ENCODE measurements at places on chromosomes 5 and 9.
A peak's percentile ranks its signal among the peaks of the same experiment; 100 is the strongest.

DNA sequence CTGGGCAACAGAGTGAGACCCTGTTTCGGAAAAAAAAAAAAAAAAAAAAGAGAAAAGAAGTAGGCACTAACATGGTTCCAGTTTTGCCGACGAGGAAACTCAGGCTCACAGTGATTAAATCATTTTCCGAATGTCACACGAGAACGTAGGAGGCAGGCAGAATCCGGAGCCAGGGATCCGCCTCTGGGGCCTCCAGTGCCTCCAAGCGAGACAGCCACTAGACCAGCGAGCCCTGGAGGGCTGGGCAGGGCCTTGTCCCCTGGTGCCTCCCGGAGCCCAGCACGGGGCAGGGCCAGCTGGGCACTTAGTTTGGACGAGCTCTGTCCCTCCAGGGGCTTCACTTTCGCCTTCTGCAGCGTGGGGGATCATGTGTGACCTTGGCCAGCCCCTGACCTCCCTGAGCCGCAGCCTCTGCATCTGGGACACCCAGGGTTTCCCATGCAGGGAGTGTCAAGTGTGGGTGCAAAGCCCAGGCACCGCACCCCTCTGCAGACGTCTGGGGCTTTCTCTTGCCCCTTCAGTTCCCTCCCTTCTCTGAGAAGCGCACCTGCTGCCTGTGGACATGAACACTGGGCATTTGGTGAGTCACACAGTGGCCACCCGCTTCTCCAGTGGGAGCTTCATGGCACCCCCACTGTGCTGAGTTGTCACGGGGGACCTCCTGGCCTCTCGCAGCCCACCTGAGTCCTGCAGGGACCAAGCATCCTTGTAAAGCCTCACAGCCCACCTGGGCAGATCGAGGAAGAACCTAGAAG lies 80.3 kb downstream of the RXRA start:
- no peak for DNase-seq

DNA sequence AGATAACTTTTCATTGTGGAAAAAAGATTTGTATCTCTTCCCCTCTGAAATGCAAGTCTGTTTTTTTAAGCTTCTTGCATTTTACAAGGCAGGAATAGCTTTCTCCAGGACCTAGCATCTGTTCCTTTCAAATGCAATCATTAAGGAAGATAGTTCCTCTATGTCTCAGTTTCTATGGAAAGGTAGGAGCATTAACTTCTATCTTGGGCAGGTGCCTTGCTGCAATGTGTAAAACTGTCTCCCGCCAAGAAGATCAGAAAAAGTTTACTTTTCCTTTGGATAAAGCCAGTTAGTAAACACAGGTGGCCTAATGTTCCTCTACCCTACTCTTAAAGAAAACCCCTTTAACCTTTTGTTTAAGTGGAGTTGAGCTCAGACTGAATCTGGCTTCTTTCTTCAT lies 560.6 kb upstream of the CYLC2 start:
- no peak for DNase-seq

GRCh38 chr9:105966834-105967233 lies 272.5 kb downstream of the TMEM38B start:
- DNase-seq, result no peak

DNA sequence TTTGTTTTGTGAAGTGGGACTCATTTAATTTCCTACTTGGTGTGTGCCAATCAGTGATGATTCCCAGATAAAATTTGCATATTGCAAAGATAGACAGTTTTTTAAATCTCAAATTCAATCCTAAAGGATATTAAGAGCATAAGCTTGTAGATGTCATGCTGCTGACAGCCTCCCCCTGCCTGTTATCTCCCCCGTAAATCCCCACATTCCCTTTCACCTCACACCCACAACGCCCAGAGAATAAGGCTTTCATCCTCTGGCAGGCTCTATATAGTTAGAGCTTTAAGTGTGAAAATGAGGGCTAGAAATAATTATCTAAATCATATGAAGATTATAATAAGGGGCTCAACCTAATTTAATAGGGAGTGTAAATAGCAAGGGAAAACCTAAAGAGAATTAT lies 265.0 kb downstream of the TRPM3 start:
- no peak for DNase-seq

- no peak for DNase-seq
Measured at GRCh38 chr5:56919942-56920662, 10.7 kb downstream of the SETD9 start.

- no peak for DNase-seq
Measured at GRCh38 chr9:16031486-16031885, 478.6 kb downstream of the CCDC171 start.

- no peak for DNase-seq
Measured at GRCh38 chr9:68446836-68447235, 90.4 kb downstream of the PGM5 start.

GRCh38 chr9:36218411-36218901 lies 27.7 kb downstream of the CLTA start:
- DNase-seq, result no peak

- peak; percentile 5 for DNase-seq
Measured at GRCh38 chr9:105912863-105913516, 218.6 kb downstream of the TMEM38B start.

DNA sequence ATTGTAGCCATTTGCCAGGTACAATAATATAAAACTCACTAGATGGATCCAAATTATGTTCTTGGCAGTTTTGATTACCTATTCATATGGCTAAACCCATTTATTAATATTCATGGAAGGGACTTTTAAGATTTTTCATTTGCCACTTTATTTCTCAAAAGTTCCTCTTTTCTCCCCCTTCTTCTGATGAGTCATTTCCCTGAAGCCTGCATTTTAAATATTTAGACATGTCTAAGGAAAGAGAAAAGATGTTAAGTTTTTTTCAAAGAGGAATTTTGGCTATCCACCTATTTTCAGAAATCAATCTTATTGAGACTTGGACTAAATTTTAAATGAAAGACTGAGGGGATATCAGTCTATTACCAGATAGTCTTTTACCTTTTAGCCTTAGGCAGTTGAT lies 1189.4 kb downstream of the EFNA5 start:
- DNase-seq, result no peak

DNA sequence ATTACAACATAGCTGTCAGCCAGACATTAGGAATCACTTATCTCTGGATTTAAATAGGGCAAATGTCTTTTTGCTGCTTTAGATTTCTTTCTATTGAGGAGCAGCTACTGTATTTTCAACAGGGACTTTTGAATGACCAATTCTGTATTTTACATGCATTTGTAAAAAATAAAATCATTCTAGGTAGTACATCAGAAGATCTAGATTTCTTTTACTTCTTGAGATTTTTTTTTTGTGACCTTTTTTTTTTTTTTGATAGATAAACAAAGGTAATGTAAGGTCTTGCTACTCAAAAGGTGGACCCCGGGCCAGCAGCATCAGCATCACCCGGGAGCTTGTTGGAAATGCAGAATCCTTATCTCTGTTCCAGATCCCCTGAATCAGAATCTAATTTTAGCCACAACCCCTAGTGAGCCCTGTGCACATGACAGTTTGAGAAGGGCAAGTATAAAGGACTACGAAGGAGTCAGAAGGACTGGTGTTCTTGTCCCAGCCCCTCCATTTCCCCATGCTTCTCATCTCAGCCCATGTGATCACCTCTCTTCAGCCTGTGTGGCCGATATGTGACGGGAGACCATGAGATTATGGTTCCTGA lies 37.7 kb upstream of the CKMT2 start:
- DNase-seq, result no peak

GRCh38 chr9:80175286-80176150 lies 603.8 kb downstream of the TLE4 start:
- no peak for DNase-seq

GRCh38 chr5:40171971-40172370 lies 507.7 kb upstream of the PTGER4 start:
- DNase-seq, result no peak

DNA sequence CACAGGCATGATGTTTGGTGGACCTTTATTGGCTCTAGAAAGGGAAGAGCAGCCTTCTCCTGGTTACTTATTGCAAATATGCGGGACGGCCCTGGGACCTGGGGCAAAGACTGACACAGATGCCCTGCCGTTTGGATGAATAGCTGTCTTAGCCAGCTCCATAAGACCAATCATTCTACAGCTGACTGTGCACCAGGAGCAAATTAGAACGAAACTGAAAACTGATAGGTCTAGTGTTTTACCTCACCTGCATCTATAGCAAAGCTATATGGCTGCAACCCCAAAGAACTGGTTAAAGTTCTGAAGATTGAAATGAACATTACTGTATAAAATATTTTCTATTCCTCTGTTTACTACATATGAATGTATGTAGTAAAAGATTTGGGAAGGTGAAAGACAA lies 34.2 kb upstream of the BNC2 start:
- DNase-seq, result no peak

DNA sequence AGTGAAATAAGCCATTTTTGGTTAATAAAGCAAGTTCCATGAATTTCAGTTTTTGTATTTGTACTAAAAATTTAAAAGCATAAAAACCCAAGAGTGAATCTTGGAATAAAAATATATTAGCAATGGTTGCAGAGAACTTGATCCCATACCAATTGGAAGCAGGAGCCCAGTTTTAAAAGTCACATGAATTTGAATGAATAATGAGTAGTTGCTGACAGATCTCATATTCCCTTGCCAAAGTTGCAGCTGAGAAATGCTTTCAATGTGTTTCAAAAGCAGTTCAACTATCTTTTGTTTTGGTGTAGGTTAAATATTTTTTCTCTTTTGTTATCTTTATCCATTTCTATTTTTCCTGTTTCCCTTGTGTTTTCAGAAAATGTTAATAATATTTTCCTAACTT lies 818.6 kb downstream of the CDH18 start:
- no peak for DNase-seq

GRCh38 chr5:4976902-4977301 lies 163.2 kb upstream of the ADAMTS16 start:
- no peak for DNase-seq

- no peak for DNase-seq
Measured at GRCh38 chr5:1488882-1489680, 34.7 kb downstream of the LPCAT1 start.

DNA sequence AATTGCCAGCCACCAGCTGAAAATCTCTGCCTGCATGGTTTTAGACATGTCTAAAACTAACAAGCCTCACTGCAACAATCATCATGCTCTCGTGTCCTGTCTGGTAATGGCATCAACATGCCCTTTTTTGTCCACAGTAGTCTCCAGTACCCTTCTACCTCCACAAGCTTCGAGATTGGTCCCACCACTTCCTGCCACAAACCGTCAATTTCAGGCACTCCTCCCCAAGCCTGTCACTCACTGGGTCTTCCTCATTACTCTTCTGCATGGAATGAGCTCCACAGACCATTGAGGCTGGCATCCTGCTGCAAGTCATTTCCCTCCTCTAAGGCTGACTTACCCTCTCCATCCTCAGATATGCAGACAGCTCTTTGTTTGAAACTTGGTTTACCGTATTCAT lies 9.0 kb downstream of the LPAR1 start:
- no peak for DNase-seq

GRCh38 chr5:180596668-180597231 lies 5.5 kb upstream of the SCGB3A1 start:
- no peak for DNase-seq

- no peak for DNase-seq
Measured at GRCh38 chr9:3874449-3875360, 348.9 kb upstream of the RFX3 start.

- no peak for DNase-seq
Measured at GRCh38 chr5:96124589-96124988, 162.9 kb upstream of the ELL2 start.

Measured in NCI-H510A (cell line).